ENCODE measurements at places on chromosomes 11 and 22.

DNA sequence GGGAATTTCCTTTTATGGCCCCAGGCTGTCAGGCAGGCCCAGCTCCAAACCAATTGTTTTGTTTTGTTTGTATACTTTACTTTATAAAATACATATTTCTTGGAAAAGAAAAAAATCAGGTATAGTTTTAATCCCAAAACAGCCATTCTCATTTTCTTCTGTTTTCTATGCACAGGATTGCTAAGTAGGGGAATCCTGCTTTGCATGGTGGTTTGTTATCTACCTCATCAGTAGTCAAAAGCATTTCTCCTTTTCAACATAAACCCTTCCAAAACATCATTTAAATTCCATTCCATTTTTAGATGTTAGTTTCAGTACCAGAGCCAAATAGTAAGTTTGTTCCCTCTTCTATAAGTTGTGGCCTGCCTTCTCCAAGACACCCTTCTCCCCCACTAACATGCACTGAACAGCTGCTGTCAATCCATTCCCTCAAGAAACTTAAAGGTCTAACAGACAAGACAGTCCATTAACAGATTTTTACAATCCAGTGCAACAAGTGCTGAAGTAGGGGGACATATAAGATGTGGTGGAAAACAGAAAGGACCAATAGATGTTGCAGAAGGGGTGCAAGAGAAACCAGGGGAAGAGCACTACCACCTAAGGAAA lies 3.7 kb downstream of the ILK start:
- DNase-seq, result no peak

DNA sequence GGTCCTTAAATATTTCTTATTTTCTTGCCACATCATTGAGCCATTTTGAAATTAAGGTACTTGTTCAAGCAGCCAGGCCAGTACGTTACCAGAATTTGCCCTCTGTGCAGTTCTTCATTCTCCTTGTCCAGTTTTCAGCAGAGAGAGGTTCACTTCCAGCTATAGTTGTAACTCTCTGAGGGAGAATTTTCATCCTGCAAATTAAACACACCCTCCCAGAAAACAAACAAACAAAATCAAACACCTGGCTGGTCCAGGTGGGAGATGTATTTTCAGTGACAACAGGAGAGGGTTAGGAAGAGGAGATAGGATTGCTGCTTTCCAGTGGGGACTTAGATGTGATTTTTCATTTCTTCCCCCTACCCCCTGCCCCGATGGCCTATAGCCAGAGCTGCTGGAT lies 45.0 kb downstream of the LHFPL7 start:
- DNase-seq, result no peak

- no peak for DNase-seq
Measured at GRCh38 chr22:43441751-43442150, 29.9 kb downstream of the MPPED1 start.

DNA sequence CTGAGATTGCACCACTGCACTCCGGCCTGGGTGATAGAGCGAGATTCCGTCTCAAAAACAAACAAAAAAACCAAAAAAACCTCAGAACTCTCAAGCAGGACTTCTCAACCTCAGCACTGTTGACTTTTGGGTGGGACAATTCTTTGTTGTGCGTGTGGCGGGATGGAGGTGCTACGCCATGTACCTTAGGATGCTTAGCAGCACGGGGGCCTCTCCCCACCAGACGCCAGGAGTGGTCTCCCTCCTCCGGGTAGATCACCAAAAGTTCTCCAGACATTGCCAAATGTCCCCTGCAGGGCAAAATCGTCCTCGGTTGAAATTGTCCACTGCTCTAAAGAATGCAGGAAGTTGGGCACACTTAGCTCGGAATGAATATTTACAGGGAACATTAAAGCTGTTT lies 26.9 kb upstream of the ATXN10 start:
- no peak for DNase-seq

GRCh38 chr22:49270595-49271368 lies 556.9 kb downstream of the BRD1 start:
- no peak for DNase-seq

GRCh38 chr11:19598456-19598855 lies 114.2 kb upstream of the NAV2 start:
- no peak for DNase-seq

- DNase-seq, result no peak
Measured at GRCh38 chr11:94279996-94280395, 24.4 kb upstream of the IZUMO1R start.

DNA sequence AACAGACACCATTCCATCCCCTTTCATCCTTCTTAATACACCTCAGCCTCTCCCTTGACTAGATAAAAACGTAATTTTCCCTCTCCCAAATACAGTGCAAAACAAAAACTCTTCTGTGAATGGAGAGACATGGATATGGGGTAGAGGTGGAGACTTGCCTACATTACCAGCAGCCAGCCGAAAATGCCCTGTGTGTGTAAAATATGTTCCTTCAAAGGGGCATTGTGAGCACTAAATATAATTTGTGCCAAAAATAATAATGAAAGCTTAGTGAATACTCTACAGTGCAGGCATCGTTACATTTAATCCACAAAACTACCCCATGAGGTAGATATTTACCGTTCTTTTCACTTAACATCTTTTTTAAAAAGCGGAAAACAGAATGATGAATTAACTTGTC lies 1.0 kb upstream of the TRIM44 start:
- no peak for DNase-seq

- peak; percentile 99 for DNase-seq
Measured at GRCh38 chr11:96306933-96307775, 35.8 kb downstream of the MAML2 start.

- DNase-seq, result no peak
Measured at GRCh38 chr11:79150320-79150719, 290.5 kb downstream of the TENM4 start.

DNA sequence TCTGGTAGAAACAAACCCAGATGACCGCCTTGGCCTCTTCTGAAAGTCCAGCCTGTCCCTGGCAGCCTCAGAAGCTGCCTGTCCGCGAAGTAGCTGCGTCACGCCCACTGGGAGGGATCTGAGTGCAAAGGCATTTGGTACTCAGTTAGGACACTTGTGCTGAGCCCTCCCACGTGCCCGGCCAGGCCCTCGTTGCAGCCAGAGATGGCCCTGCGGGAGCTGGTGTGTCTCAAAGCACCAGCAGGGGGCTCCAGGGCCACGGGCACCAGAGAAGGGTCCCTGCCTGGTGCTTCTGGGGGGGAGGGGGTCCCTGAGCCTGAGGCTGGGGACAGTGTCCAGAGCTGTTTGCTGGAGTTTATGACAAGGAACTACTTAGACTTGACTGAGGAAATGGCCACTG lies 5.8 kb downstream of the SELENOO start:
- DNase-seq, result no peak

- DNase-seq, result no peak
Measured at GRCh38 chr11:14029440-14029839, 66.9 kb downstream of the SPON1 start.
